ENCODE measurements at places on chromosomes 3 and 15.

DNA sequence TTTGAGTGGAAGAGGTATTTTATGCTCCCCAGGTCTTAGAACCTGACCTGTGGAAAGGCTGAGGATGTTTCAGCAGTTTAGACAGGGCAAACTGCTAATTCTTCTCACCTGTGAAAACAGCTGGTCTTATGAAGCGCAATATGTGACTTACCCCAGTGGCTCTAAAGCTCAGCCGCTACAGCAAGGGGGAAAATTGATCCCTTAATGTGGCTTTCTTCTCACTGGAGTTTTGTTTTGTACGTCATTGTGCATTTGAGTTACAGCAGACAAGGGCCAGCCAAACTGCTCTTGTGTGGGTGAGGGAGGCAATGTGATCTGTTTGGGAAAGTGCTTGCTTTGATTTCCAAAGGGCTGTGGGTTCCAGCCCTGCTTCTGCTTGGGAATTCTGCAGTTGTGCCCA is 293.4 kb upstream of the LRRFIP2 start:
- no peak for DNase-seq

GRCh38 chr3:169861871-169862270 is 7.9 kb downstream of the LRRC31 start:
- no peak for DNase-seq

DNA sequence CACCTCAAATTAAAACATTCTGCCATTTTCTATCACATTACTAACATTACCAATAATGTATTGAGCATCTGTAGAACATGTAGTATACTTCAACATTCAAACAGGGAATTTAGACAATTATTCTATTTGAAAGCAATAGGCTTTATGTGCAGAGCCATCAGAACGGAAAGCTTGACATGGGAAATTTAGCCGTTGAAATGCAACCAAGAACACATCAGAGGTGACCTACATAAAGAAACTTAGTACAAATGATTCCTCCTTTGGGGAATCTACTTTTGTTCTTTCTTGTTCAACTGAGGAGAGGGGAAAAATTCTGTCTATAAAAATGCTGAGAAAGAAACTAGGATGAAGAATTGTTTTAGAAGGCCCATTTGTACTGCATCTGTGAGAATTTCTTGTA is 38.6 kb upstream of the RBMS3 start:
- DNase-seq = no peak

DNA sequence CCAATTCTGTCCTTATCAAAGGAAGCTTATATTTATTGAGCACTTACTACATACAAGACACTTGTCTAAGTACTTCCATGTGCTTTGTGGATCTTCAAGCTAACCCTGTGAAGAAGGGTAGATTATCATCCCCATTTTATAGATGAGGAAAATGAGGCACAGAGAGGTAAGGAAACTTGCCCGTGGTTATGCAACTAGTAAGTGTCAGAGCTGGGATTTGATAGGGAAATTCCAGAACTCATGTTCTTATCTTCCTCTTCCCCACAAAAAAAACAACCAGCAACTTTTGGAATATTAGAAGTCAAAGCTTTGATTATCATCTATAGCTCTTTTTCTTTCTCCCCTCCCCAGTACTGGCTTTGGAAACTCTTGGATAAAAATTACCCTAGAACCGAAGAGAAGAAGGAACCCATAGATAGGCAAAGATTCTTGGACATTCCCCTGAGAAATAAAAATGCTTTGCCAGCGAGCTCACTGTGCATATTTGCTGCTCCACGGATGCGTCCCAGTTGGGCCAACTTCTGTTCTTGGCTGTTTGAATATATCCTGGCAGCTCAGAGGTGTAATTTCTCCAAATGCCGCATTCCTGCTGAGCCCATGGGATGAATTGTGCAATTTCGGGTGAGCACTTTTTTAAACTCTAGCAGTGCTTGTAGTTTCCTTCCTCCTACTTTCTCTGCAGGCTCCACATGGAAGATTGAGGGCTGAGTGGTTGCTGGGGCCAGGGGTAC is 591.5 kb upstream of the CFAP20DC start:
- no peak for DNase-seq

- no peak for DNase-seq
These were observed 47.3 kb downstream of the TRIM42 start for GRCh38 chr3:140724856-140725812.

GRCh38 chr3:100913870-100914648 is 79.2 kb downstream of the ABI3BP start:
- no peak for DNase-seq

GRCh38 chr15:67305506-67305905 is 50.9 kb downstream of the IQCH start:
- DNase-seq = no peak
